Hair follicle dermal papilla cell (primary cell): ENCODE measurements at places on chromosomes 12 and 14. TPM values are rescaled to one million over a fixed set of nuclear protein-coding genes. Genes with fewer than 3 reads are reported as not detected.

Gene NPFF
- total RNA-seq: not detected in 2 replicates

Gene FOXG1
- total RNA-seq: not detected in 2 replicates

Gene TAS2R9
- not detected in 2 replicates for total RNA-seq

Gene C12orf50
- total RNA-seq: not detected in 2 replicates

Gene NXPH4
- total RNA-seq: 1.1 and 2.3 TPM in 2 replicates

Gene DHRS1
- 20.9 and 22.6 TPM in 2 replicates for total RNA-seq

Gene KLRC1
- not detected in 2 replicates for total RNA-seq

Gene NEMP1
- total RNA-seq: 3.9 and 4.9 TPM in 2 replicates

Gene GPR68
- total RNA-seq: 3.4 and 6.3 TPM in 2 replicates

Gene NEK9
- 45.3 and 48.5 TPM in 2 replicates for total RNA-seq

Gene KIF26A
- total RNA-seq: 0.24 and 1.5 TPM in 2 replicates

Gene LRRK2
- 6.4 and 8.9 TPM in 2 replicates for total RNA-seq

Gene HOXC4
- 0.16 and 0.24 TPM in 2 replicates for total RNA-seq

Gene ARMH4
- total RNA-seq: 10.0 and 10.1 TPM in 2 replicates

Gene SMCO2
- not detected in 2 replicates for total RNA-seq

Gene ACVR1B
- 10.7 and 13.1 TPM in 2 replicates for total RNA-seq

Gene GPX2
- not detected in 2 replicates for total RNA-seq

Gene ANO2
- 1.1 TPM in 1 of 2 replicates, not detected in the other for total RNA-seq

Gene SERPINA12
- not detected in 2 replicates for total RNA-seq

Gene DPY19L2
- total RNA-seq: 6.8 and 13.6 TPM in 2 replicates

Gene SELPLG
- 4.0 and 4.2 TPM in 2 replicates for total RNA-seq

Gene PRH2
- total RNA-seq: not detected in 2 replicates

Gene SERPINA5
- not detected in 2 replicates for total RNA-seq

Gene CISTR
- total RNA-seq: not detected in 2 replicates
